Stimulated activated CD8-positive, alpha-beta memory T cell treated with anti-CD3 and anti-CD28 coated beads, Interleukin-4, amount 100 ng/mL, for 24 hours (primary cell): ENCODE measurements at places on chromosomes 13 and 19.

DNA sequence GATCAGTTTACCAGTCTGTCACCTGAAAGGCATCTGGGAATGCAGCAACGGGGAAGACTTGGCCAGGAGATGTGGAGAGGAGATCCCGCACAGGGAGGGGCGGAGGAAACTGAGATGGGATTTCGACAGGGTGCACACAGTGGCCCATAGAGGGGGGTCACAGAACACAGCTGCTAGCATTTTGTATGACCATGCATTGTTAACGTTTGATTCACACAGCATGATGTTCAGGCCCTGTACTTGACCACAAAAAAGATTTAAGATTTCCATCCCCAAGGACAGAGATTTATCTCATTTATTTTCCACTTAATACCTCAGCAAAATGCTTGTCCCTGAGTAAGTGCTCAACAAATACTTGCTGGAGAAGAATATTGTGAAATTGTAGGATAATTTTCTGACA is 63.2 kb downstream of the RAB20 start:
- DNase-seq = no peak

GRCh38 chr19:15576526-15577156 is 38.4 kb upstream of the CYP4F8 start:
- no peak for DNase-seq

- no peak for DNase-seq
These were observed 852.7 kb upstream of the KLHL1 start for GRCh38 chr13:70960841-70961443.

GRCh38 chr19:15426485-15427349 is 7.9 kb upstream of the AKAP8L start:
- no peak for DNase-seq

DNA sequence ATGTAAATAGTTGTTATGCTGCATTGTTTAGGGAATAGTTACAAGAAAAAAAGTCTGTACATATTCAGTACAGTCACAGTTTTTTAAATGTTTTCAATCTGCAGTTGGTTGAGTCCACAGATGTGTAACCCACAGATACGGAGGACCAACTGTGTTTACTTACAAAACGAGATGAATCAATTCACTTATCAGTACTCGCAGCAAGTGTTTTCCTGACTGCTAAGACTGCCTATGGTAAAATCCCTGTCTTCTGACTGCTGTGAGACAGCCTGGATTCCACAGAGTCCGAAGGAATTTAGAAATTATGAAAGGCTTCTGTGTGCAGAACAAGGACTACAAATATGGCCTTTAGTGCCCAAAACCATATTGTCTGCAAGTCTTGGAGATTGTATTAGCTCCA is 45.7 kb upstream of the C1QTNF9 start:
- no peak for DNase-seq

DNA sequence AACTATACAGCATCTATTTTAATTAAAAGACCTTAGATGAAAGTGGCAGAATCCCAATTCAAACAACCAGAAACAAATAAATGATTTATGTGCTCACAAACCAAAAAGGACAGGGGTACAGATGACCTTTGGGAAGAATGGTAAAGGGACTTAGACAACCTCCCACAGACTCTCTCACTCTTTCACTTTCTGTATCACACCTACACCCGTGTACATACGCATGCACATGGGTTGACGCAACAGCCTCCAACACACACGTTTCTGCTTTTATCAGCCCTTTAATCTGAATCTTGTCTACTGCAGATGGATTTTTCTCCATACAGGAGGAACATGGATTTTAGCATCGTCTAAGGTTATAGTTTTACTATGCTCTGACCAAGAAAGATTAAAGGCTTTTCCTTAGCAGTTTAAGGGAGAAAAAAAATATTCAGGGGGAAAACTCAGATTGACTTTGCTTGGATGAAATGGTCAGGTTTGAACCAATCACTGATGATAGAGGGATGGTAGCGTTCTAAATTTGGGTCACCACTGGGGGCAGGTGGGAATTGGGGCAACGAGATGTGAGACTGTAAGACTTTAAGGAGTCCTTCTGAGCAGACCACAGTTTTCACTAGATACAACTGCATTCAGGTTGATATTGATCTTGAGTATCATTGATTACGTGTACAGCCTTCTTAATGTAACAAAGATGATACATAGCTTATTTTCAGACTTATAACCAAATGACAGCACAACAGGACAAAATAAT is 166.1 kb downstream of the ITGBL1 start:
- DNase-seq = no peak

DNA sequence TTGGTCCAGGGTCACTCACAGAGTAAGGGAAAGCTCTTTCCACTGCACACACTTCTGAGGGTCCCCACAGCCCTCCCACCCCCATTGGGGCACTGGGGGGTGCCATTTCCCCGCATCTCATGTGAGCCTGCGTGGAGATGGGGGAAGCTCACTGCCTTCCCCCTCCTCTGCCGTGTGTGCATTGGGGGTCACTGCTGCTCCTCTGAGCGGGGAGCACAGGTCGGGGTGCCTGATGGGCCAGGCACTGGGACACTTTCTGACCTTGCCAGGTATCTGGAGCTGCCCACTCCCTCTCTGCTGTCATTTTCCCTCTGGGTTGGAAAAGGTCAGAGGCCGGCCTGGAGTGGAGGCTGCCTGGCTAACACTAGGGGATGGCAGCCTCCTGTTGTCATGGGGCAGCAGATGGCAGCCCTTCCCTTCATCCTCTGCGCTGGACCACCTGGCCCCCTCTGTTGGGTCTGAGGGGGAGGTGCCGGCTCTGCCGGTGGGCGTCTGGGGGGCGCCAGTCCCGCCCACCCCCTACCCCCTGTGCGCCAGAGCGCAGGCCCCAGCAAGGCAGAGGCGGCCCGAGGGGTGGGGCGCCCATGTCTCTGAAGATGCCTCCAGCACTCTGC is 9.1 kb downstream of the SSBP4 start:
- no peak for DNase-seq

GRCh38 chr19:35739275-35740107 is 2.8 kb downstream of the IGFLR1 start:
- no peak for DNase-seq

GRCh38 chr19:29266603-29267002 is 53.7 kb upstream of the UQCRFS1 start:
- no peak for DNase-seq

DNA sequence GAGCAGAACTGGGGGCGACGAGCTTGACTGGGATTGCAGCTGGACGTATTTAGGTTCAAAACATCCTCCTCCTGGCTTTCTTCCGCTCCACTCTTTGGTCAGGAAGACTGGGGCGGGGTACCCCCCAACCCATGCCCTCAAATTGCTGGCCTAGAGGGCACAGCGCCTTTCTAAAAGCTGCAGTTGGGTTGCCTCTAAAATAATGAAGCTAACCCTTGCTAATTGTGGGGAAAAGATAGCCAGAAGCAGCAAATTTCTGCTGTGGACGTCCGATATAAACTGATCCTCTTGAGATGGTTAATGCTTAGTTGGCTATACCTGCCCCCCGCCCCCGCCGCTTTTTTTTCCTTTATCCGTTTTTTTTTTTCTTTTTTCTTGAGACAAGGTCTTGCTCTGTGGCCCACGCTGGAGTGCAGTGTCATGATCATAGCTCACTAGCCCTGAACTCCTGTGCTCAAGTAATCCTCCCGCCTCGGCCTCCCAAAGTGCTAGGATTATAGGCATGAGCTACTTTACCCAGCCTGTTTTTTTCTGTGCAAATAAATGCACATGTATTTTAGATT is 754 bp upstream of the CHERP start:
- no peak for DNase-seq

GRCh38 chr13:112744168-112745021 is 54.6 kb downstream of the ATP11A start:
- no peak for DNase-seq

DNA sequence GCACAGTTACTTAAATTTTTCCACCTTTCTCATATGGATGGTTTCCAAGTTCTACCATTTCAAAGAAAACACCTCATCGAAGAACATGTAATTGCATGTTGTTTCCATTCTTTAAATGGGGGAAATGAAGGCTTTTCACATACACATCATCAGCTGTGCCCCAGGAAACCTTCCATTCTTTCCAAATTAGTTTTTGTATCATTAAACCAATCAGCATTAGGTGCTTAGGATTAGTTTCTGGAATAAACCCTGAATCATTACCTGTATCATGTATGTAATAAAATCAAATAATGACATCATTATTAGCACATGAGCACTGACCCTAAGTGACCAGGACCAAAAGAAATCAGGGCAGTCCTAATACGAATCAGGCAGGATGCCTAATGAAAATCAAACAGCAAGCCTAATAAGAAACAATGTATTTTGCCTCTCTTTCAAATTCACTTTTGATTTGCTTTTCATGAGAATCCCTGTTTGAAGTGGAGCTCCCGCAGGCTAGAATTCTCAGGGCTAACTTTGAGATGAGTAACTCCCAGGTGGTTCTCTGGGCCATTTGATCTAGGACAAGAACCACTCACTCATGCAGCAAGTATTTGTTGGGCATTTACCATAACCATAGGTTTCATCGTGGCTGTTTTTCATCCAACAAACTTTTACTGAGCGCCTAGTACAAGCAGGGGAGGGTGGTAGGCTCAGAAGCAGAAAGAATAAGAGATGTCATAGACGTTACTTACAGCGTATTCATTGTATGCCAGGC is 89.2 kb downstream of the MZT1 start:
- DNase-seq = no peak

- DNase-seq = no peak
These were observed 2.3 kb downstream of the ITGBL1 start for GRCh38 chr13:101454767-101455166.

GRCh38 chr19:13094106-13094504 is 8.6 kb downstream of the LYL1 start:
- DNase-seq = no peak

DNA sequence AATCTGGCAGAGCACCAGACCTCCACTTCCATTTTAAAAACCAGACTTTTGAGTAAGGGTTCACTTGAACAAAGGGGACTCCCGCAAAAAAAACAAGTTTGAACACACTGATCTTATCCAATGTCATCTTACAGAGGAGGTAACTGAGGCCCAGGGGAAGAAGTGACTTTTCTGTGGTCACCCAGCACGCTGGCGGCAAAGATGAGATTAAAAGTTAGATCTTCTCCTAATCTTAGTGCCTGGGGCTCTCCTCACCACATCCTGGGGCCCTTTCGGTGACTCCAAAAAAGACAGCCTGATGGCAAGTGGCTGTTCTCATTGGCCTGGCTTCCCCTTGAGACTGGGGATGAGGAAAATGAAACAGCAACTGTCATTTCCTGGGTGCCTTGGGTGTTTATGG is 101.8 kb upstream of the ZNF98 start:
- DNase-seq = no peak

- DNase-seq = no peak
These were observed 1396.1 kb upstream of the MIR17HG start for GRCh38 chr13:89951341-89951740.

GRCh38 chr19:45104658-45105349 is 11.8 kb downstream of the PPP1R37 start:
- DNase-seq = no peak

DNA sequence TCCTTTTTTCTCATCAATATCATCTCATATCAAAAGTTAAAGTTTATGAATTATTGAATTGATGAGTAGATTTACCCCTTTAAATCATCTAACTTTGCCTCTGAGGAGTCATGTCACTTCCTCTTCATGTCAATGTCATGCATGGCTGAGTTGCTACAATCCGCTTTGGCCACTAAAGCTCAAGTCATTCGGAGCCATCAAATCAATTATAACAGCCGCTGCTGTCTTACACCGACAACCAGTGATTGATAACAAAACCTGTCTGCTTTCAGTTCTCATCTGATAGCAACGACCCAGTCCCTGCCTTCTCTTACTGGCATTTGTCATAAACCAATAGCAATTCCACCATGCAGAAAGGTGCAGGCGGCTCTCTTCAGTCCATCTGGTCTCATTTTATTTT is 429.3 kb downstream of the DIAPH3 start:
- DNase-seq = no peak

DNA sequence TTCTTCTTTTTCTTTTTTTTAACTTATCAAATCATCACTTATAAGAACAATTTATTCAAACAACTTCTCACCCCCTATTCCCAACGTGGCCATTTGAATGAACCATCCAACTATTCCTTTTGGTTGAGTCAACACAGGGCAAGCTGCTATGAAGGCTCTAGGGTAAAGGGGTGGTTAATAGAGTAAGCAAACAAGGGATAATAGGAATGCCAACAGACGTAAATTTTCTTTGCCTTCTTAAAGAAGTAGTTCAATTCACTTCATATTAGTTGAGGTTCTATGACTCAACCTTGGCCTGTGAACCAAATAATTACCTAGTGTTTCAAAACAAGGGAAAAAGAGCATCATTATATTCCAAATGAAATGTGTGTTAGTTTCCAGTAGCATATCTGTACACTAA is 1383.8 kb upstream of the SLC10A2 start:
- DNase-seq = no peak

GRCh38 chr13:104534847-104535246 is 1468.6 kb upstream of the SLC10A2 start:
- no peak for DNase-seq

DNA sequence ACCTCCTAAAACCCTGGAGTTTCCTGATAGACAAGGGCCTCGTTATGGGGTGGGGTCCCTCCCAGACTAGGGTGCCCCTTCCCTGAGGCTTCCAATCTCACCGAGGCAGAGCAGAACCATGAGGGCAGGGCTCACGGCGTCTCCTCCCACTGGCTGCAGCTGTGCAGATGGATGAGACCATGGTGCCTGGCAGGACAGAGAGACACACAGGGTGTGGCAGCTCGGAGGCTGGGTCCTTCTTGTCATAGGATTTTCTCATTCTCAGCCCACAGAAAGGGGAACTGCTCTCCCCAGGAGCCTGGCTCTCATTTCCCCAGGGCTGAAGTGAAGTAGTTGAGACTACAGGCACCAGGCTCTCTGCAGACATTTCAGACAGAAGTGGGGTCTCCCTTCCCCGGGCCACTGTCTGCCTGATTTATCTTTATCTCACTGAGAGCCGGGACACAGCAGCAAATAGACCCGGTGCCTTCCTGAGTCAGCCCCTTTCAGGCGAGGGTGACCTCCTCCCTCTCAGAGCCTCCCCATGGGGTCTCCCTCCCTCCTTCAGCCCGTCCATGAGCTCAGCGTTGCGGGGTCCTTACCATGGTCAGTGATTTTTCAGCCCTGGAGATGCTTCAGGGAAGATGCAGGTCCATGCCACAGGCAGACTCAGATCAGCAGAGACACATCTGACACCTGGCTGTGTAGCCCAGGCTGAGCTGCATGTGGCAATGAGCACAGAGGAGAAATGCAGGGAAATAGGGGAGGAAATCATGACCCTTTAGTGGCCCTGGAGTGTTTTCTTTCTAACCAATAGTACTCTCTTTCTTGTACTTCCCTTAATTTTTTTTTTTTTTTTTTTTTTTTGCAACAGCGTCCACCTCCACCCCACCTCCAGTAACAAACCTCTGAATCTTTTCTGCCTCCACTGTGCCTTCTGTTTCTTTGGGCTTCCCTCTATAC is at the start of gene LILRA5:
LILRA5 (minus strand) TSS at position 731 of the 942 bp plus-strand sequence; CDS start at position 584, 147 bp downstream.
- DNase-seq = no peak

DNA sequence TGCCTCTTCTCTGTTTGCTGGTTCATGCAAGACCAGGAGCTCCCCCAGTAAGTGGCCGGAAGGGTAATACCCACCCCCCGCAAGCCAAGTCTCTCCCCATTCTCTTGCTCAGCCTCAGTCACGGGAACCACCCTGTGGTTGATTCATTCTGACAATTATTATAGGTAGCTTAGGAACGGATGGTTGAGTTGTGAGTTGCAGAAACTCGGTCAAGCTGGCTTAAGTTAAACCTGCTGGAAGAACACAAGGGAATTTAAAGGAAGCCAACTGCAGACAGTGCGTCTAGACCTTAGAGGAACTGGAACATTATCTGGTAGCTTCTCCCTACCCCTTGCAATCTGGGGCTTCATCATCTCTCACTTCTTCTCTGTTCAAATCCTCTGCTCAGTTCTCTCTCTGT is 8.9 kb downstream of the FPR1 start:
- no peak for DNase-seq
